ENCODE measurements at places on chromosomes 6 and 20.

DNA sequence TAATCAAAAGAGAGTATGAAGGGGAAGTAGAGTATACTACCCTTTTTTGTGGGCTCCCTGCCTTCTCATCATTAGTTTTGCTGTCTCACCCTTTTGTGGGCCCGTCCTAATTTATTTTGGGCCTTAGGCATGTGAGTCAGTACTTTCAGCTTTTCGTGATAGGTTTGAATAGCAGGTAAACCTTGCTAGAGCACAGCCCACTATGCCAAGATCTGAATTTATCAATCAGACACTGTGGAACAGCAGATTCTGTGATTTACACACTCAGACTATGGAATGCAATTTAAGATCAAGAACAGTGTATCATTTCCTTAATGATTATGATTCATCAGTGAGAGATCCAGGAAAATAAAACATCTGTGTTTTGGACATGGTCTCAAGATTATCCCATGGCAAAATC lies 1117.1 kb downstream of the KHDRBS2 start:
- DNase-seq: no peak

DNA sequence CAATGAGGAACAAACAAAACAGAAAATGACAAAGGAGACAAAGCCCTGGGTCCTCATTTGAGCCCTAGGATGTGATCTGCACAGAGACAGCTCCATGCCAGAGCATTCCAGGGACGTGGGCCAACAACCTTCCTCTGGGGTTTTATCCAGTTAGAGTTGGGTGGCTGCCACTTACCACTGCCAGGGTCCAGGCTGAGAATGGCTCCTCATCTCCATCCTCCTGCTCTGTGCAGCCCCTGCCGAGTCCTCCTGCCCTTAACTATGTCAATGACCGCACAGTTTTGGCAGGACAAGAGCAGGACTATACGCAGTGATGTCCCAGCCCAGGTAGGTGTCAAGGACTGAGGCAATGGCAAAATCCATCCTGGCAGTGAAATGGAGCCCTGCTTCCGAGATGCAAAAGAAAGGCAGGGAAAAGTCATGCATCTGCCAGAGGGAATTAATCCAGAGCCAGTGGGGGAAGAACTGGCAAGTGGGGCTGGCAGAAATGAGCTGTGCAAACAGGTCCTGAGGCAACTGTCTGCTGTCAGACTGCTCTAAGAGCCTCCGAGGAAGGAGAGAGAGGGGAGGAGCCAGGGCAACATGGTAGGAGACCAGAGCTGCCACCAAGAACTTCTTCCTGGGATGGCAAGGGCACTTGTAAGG lies 449.4 kb downstream of the PTPRT start:
- no peak for DNase-seq

- DNase-seq: no peak
These were observed 221.3 kb upstream of the CST7 start for GRCh38 chr20:24727795-24728194.

- no peak for DNase-seq
These were observed 78.6 kb downstream of the AIG1 start for GRCh38 chr6:143139239-143139784.

GRCh38 chr6:104365451-104366234 lies 494.1 kb downstream of the HACE1 start:
- DNase-seq: no peak
